ENCODE measurements at places on chromosomes 12 and 14.

- no peak for DNase-seq
These were observed 35.4 kb upstream of the AACS start for GRCh38 chr12:125029761-125030358.

GRCh38 chr14:21071225-21072030 is 1.3 kb downstream of the ARHGEF40 start:
- DNase-seq = peak; percentile 84

- DNase-seq = no peak
These were observed 46.1 kb downstream of the KIF26A start for GRCh38 chr14:104184506-104184905.

DNA sequence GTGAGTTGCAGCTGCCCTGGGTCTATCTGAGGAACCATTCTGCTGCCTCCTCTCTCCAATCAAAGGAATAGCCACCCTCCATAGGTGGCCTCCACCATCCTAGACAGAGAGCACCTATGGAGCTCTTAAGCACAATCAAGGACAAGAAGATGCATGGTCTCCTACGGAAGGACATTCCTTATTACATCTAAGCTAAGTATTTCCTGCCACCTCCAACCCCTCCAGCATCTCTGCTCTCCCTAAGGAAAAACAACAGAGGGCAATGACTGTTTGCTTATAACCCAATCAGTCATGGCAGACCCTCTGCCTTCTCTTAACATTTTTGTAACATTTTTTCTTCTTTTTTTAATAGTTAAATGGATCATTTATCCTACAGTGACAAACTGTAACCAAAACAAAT is 14.8 kb upstream of the OR6J1 start:
- DNase-seq = no peak

- DNase-seq = no peak
These were observed 206.0 kb upstream of the DIO3 start for GRCh38 chr14:101355284-101355683.

- no peak for DNase-seq
These were observed 1.0 kb downstream of the MPHOSPH9 start for GRCh38 chr12:123231931-123232330.

DNA sequence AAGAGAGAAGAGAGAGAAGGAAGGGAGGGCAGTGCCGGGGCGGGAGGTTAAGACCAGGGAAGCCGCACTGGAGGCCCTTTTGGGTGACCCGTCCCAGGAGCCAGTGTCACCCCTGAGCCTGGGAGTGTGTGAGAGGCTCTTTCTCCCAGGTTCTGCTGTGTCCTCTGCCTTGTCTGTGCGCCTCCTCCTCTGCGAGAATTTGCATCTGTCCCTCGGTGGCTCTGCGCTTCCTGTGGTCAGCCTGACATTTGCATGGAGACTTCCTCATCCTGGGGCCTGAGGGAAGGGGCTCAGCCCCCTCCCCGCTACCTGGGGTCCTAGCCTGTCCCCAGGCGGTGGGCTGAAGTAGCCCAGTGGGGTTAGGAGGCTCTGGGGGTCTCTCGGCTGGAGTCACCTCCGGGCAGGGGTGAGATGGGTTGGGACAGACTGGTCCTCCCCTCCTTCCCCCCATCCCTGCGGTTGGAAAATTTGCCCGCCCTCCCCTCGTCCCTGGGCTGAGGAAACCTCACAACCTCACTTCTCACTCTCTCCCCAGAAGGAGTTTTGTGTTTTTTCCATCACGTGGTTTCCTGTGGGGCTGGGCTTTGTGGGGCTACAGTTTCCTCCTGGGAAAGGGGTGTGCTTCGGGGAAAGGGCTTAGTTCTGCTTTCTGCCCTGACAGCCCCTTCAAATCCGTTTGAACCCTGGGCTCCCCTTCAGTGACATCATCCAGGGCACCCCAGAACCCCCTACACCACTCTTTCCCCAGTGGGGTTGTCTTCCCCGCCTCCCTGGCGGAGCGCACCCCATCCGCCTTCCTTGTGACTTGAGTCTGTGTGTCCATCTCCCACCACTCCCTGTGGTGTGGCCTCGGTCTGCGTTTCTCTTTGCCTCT is 2.5 kb downstream of the PTPN6 start:
- peak; percentile 79 for DNase-seq

- DNase-seq = no peak
These were observed 44.7 kb downstream of the TMEM117 start for GRCh38 chr12:43880547-43880946.

DNA sequence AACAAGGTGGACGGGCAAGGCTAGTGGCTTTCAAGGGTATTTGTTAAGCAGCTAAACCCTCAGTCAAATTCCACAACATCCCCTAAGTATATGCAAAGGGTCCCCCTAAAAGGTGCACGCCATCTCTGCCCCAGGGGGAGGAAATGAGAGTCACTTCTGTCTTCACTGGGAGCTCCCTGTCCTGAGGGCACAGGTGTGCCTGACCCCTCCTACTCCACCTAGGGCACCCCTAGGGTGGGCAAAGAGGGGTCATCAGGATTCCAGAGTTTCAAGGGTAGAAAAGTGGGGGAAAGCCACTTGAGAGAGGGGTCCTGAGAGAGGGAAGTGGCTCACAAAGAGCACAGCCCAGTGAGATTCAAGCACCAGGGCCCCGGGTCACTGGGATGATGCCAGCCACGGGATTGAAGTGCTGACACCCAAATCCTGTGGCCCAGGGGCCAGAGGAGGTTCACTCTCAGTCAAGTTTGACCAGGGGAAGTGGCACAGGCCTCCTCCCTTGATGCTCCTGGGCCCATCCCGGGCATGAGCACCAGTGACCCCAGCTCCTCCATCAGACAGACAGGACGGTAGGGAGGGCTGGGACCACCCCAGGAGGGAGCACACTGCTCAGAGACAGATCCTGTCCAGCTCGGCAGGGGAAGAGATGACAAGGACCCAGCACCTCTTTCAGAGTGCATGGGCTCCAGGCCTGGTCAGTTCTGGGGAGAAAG is 82.3 kb upstream of the BCL11B start:
- no peak for DNase-seq

- DNase-seq = no peak
These were observed 3.7 kb downstream of the PPP4R4 start for GRCh38 chr14:94177806-94178205.

- DNase-seq = peak; percentile 61
These were observed 169.6 kb upstream of the RASSF8 start for GRCh38 chr12:25788707-25789442.

DNA sequence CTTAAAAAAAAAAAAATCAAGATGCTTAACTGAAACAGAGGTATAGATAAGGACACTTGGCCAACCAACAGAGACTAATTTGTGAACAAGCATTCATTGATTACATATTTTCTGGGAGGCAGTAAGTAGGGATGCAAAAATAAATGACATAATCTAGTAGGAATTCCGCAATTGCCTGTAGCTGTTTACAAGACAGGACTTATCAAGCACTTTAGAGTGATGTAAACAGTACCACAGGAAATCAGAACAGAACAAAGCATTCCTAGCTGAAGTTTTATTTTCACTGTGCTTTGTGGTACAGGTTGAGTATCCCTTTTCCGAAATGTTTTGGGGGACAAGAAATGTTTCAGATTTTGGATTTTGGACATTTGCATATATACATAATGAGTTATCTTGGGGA is 68.2 kb upstream of the FGD4 start:
- DNase-seq = peak; percentile 15

DNA sequence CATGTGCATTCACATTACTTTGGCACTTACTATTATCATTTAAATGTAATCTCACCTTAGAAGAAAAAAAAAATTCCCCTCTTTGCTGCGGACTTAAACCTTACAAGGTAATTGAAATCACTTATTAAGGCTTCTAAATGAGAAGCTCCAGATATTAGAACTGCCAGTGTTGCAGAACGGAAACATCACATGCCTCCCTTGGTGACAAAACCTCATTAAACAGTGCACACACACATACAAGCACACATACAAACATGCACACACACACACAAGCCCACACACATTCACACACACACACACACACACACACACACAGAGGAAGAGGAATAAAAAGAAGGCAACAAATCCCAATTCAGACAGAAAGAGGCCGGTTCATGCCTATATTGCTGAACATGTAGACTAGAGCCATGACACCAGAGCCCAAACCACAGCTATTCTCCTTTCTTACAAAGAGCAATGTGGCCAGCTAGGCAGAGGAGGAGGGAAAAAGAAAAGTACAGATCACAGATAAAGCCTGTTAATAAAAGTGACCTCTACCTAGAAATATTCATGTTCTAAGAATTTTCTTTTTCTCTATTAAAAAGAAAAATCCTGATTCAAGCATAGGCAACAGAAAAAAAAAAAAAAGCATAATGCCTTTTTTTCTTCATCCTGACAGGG is 405.2 kb upstream of the FLRT2 start:
- peak; percentile 11 for DNase-seq

- DNase-seq = no peak
These were observed 92.2 kb downstream of the TBC1D30 start for GRCh38 chr12:64916411-64917261.

DNA sequence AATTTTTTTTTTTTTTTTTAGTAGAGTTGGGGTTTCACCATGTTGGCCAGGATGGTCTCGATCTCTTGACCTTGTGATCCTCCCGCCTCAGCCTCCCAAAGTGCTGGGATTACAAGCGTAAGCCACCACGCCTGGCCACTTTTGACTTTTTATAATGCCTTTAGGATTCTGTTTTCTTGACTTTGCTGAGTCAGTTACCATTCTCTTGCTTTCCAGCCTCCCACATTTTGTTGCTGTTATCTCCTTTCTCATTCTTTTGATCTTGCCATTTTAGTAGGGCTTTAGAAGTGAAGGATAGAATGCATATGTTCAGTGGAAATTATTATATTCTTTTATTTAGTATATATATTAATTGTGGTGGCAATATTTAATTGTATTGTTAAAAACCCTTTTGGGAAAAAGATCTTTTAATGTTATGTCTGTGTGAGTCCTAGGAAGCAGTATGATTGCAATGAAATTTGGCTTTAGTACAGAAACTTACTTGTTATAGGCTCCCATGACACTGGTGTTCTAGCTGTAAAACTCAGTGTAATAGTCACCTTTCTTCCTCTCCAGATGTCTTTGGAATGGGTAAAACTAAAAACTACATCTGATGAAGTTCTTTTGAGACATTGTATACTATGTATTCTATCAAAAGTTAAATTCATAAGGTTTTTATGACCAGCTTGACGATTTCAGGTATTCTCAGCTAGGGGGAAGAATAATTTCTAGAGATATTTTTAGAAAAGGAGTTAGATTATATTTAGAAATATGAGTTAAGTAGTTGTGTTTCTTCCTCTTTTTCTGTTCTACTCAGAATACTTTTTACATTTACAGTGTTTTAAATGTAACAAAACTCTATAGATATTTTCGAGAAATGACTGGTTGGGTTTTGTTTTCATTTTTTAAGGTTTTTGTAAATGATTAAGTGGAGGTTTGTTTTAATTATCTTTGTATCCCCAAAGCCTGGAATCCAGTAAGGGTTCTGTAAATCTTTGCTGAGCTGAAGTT is 74.7 kb downstream of the APAF1 start:
- no peak for DNase-seq

GRCh38 chr14:32205984-32206383 is 2.9 kb upstream of the RNU6-8 start:
- no peak for DNase-seq

DNA sequence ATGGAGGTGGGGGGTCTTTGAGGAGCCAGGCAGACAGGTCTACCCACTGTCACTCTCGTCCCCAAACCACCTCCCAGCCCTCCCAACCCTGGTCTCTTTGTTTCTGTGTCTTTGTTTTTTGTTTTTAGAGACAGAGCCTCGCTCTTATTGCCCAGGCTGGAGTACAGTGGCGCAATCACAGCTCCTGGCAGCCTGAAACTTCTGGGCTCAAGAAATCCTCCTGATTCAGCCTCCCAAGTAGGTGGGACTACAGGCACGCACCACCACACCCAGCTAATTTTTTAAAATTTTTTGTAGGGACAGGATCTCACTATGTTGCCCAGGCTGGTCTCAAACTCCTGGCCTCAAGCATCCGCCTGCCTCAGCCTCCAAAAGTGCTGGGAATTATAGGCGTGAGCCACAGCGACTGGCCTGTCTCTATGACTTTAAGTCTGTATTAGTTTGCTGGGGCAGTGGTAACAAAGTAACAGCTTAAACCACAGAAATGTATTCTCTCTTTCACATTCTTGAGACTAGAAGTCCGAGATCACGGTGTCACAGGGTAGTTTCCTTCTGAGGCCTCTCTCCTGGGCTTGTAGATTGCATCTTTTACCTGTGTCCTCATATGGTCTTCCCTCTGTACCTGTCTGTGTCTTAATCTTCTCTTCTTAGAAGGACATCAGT is 26.1 kb downstream of the DTX1 start:
- no peak for DNase-seq

GRCh38 chr14:93712079-93712837 is 76.0 kb downstream of the PRIMA1 start:
- no peak for DNase-seq

- DNase-seq = no peak
These were observed 394.5 kb upstream of the DDHD1 start for GRCh38 chr14:53547593-53547992.

- DNase-seq = peak; percentile 81
These were observed 50.5 kb upstream of the DACT1 start for GRCh38 chr14:58587271-58587670.

DNA sequence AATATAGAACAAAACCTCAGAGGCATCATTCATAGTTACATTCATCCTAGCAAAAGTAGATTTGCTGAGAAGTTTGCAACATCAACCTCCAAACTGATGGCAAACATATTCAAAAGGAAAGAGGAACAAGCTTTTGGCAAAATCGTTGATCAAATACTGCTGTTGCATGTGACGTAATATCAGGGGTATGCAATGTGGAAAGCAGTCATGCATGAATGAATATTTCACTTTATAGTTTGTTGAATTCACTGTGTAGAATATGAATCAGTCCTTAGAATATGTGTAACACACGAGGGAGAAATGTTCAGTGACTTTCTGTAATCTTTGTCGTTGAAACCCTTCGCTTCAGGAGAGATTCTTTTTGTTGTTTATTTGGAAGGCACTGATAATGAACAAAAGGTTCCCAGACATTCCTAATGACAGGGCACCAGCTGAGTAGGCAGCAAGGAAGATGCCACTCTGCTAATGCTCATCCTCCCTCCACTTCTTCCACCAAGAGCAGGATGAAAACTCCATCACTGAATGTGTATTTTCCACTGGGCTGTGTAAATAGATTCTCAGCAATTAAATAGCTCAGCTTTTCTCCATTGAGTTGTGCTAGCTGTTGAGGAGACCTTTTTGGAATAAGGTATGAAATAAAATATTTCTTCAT is 126.1 kb downstream of the PELI2 start:
- DNase-seq = peak; percentile 79

DNA sequence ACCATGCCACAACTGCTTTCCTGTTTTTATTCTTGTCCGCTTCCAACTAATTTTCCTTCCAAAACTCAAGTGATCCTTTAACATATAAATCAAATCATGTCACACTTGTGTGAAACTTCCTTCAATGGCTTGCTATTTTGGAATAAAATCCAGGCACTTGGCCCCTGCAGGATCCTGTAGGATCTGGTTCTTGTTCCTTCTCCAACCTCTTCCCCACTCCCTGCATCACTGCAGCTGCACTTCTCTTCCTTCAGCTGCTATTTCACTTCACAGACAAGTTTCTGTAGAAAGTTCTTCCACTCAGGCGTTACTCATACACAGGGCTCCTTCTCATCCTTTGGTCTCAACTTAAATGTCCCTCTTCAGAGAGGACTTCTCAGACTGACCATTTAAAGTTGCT is 239.7 kb upstream of the BTG1 start:
- DNase-seq = no peak

All from cardiac muscle cell (in vitro differentiated cells and primary cell).